ENCODE measurements at places on chromosomes 7 and 10. TPM values are rescaled to one million over a fixed set of nuclear protein-coding genes. Genes with fewer than 3 reads are reported as not detected.

WDR86 gene
- total RNA-seq = not detected

EPHB6 gene
- total RNA-seq = 0.02 TPM

AKR1B15 gene
- 0.57 TPM for total RNA-seq

TUBB8 gene
- 0.22 TPM for total RNA-seq

DNA sequence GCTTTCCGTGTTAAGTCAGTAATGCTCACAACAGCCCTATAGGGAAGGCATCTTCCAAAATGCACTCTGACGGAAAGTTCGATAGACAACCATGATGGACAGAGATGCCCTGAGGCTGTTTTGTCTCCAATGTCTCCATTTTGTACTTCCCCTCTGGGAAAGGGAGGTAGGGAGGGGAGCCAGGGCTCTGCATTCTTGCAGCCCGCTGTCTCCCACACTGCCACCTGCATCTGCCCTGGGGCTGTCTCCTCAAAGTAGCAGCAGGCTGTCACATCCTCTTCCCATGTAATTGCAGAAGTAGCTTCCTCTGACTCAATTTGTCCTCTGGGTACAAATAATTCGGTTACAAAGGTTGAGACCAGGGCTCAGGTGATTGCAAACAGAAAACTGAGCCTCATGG, 131.4 kb downstream of the GPAM start:
- peak; percentile 2 for DNase-seq

FBXW4 gene
- 8.9 TPM for total RNA-seq

TUBAL3 gene
- total RNA-seq = not detected

Measured in M059J (cell line).